Caudate nucleus (tissue), 63 donors: ENCODE measurements at places on chromosomes 1 and 21.

- DNase-seq: no peak
Observed at GRCh38 chr1:86924324-86924960, 10.0 kb downstream of the HS2ST1 start.

- DNase-seq: no peak
Observed at GRCh38 chr1:47992720-47993415, 4.3 kb downstream of the TRABD2B start.

GRCh38 chr1:34907487-34908090, 21.9 kb downstream of the DLGAP3 start:
- DNase-seq: no peak

DNA sequence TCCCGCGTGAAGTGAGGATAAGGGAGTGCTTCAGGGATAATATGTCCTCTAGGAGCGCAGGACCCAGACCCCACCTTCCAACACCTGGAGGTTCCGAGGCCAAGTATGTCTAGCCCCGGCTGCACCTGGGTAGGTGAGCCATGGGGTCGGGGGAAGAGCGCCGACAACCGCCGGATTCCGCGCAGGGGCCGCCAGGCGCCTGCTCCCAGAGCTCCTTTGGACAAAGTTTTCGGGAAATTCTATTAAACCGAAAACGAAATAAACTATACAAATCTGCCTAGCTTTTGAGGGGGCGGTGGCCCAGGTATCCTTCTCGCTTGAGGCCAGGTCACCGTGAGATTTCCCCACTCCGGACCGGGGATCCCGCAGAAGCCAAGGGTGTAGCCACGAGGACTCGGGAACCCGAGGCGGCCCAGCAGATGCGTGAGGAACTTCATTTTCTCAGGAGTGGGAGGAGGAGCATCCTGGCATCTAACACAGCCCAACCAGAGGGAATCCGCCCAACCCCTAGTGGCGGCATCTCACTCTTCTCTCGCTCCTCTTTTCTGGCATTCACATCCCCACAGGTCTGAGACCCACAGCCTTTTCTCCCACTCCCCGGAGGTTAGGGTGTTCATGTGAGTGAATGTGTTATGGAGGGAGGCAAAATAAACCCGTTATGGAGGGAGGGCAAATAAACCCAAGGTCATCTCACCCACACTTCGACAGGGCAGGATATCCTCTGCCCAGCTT, 2.3 kb upstream of the DMRTA2 start:
- no peak for DNase-seq

DNA sequence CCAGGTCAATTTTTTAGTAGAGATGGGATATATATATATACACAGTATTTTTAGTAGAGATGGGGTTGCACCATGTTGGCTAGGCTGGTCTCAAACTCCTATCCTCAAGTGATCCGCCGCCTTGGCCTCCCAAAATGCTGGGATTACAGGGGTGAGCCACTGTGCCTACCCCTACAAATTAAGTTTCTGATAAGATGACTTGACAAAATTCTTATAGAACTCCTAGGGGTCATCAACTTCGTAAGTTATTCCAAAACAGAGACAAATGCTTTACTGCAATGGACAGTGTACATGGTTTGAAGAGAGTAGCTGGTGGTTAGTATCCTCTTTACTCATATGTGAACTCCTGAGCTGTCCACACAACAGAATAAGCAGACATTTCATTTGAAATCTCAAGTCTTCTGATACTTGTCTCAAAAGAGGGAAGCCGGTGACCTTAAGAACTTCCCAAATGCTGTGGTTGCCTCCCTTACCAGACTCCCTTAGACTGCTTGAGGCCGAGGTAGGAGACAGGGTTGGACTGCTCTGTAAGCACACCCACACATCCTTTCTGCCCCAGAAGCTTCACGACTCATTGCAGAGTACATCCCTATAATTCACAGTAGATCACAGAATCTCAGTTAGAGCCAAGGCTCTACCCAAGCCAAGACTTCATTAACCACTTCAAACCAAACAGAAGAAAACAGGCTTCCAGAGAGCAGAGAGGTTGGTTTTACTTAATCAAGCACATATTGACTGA, 244.1 kb upstream of the IRF2BP2 start:
- DNase-seq: no peak

- no peak for DNase-seq
Observed at GRCh38 chr21:26965907-26966581, 844 bp downstream of the ADAMTS5 start.

GRCh38 chr1:19750101-19750881, 49.4 kb downstream of the TMCO4 start:
- DNase-seq: no peak

GRCh38 chr1:204044448-204044847, 28.5 kb upstream of the SOX13 start:
- no peak for DNase-seq

- no peak for DNase-seq
Observed at GRCh38 chr1:223780949-223781348, 64.8 kb downstream of the TP53BP2 start.

GRCh38 chr1:54663725-54664124, 22.1 kb downstream of the MROH7 start:
- no peak for DNase-seq

DNA sequence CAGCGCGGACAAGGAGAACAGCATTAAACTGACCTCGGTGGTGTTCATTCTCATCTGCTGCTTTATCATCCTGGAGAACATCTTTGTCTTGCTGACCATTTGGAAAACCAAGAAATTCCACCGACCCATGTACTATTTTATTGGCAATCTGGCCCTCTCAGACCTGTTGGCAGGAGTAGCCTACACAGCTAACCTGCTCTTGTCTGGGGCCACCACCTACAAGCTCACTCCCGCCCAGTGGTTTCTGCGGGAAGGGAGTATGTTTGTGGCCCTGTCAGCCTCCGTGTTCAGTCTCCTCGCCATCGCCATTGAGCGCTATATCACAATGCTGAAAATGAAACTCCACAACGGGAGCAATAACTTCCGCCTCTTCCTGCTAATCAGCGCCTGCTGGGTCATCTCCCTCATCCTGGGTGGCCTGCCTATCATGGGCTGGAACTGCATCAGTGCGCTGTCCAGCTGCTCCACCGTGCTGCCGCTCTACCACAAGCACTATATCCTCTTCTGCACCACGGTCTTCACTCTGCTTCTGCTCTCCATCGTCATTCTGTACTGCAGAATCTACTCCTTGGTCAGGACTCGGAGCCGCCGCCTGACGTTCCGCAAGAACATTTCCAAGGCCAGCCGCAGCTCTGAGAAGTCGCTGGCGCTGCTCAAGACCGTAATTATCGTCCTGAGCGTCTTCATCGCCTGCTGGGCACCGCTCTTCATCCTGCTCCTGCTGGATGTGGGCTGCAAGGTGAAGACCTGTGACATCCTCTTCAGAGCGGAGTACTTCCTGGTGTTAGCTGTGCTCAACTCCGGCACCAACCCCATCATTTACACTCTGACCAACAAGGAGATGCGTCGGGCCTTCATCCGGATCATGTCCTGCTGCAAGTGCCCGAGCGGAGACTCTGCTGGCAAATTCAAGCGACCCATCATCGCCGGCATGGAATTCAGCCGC, 2.5 kb downstream of the S1PR1 start:
- no peak for DNase-seq

DNA sequence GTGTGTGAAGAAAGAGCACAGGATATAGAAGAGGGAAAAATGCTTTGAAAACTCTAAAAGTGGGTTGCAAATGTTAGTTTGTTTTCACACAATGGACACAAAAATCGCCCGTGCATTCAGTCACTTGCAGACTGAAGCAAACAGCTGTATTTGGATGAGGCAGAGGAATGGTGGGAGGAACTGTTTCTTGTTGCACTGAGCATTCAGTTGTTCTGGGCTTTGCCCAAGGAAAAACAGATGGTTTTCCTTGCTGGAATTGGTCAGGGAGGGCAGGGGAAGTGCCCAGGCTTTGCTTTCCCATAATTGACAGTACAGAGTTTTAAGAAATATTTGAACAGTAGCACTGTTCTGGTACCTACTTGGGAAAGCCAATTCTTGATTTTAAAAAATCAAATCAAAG, 19.5 kb upstream of the WARS2 start:
- DNase-seq: no peak

- no peak for DNase-seq
Observed at GRCh38 chr1:234579967-234580366, 30.0 kb downstream of the IRF2BP2 start.

DNA sequence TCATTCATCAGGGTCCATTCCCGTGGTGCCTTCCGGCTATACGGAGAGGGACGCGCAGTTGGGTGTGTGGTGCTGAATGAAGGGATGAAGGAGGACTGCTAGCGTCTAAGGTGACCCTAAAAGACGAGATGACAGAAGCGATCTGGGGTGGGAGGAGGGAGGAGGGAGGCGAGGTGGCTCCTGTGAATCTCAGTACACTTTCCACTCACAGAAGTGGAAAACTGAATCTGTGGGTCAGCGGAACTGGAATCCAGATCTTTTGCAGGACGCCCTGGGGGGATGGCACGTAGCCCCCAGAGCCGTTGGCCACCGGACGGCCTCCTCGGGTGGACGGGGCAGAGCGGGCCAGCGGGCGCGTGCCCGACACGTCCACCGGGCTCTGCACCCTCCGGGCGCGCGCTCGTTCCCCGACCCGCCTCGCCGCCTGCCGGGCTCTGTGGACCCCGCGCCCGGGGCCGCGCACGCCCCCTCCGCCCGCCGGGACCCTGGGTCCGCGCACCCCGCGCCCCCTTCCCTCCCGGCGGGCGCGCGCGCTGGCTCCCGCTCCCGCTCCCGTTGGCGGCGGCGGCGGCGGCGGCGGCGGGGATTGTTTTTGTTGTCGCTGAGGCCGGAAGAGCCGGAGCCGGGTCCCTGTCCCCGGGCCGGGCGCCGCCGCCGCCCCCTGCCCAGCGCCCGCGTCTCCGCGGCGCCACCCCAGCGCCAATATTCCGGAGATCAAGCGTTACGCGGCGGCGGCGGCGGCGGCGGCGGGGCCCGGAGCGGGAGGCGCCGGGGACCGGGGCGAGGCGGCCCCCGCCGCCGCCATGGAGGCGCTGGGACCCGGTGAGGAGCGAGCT, at the start of gene AGO4:
Gene AGO4, plus strand, starts transcription at position 403 of the 836 bp plus-strand sequence. Its CDS starts 401 bp downstream, at position 804.
- peak; percentile 52 for DNase-seq

DNA sequence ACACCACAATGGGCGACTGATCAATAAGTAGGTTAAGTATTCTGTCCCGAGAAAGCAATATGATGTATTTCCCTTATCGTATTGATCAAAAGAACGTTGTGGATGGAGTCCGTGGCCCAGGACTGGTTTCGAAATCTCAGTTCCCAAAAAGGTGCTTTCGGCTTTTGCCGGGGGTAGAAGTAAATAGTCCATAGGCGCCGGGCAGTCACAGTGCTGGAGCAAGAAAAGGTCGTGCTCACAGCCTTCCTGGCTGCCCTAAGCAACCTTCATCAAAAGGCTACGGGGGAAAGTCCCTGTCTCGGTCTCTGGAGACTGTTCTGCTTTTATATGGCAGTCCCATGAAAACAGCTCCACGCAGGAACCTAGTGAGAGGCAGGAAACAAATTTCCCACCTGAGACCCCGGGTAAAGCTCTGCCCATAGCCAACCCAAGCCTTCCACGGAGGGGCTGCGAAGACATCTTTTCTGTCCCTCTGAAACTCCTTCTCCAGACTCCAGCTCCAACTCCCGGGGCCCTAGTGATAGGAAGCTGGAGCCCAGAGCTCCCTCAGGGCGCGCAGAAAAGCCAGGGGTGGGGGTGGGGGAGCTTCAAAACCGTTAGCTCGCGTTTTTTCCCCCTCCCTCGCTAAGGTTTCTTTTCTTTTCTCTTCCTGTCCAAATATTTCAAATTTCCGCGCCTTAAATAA, 7.0 kb downstream of the CDKN2C start:
- DNase-seq: no peak

GRCh38 chr1:244089561-244089960, 38.5 kb downstream of the ZBTB18 start:
- no peak for DNase-seq
